ENCODE measurements at places on chromosomes 5 and 9.

DNA sequence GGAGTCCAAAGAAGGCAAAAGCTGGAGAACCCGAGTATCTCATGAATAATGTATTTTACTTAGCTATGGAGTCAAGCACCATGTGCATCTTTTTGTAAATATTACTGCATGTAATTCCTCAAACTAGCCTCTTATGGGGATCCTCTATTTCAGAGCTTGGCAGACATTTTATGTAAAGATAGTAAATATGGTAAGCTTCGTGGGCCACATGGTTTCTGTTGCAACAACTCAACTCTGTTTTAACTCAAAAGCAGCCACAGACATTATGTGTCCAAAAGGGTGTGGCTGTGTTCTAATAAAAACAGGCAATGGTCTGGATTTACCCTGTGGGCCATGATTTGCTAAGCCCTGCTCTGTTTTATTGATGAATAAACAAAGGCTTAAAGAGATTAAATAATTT, 17.3 kb downstream of the DAPK1 start:
- no peak for DNase-seq

- DNase-seq = no peak
Measured at GRCh38 chr9:130239741-130240241, 25.8 kb upstream of the HMCN2 start.

- no peak for DNase-seq
Measured at GRCh38 chr5:11432116-11432515, 472.1 kb downstream of the CTNND2 start.

GRCh38 chr9:108057421-108058134, 568.0 kb upstream of the KLF4 start:
- no peak for DNase-seq

DNA sequence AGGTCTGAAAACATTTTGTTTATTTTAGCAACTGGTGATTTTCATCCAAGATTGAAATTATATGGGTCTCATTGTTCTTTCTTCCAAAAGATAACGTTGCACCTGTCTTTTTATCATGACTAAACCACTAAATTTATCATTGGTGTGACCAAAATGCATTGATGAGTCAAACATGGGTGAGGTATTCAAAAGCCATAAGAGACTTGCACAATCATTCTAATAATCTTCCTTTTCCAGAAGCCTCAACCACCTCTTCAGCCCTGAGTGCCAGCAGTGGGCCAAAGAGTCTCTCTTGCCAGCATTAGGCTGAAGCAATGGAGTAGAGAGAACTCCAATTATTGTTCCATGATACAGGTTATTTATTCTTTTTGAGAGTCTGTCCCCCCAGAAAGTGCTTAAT, 198.9 kb downstream of the LURAP1L start:
- DNase-seq = no peak

DNA sequence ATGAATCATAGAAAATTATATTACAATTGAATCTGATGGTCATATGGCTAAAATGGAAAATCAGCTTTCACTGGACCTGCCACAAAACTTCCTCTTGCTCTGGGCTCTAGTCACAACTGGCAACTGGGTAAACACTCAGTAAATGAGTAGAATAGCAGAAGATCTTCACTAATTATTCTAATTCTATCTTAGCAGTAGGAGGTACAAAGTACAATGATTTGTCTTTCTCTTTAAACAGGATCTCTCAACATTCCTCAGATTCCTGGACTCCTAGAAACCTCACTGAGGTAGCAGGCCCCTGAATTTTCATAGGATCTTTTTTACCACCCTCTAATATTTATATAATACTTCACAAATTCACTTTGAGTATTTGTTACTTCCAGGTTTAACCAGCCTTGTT, 239.9 kb upstream of the SMARCA2 start:
- no peak for DNase-seq

DNA sequence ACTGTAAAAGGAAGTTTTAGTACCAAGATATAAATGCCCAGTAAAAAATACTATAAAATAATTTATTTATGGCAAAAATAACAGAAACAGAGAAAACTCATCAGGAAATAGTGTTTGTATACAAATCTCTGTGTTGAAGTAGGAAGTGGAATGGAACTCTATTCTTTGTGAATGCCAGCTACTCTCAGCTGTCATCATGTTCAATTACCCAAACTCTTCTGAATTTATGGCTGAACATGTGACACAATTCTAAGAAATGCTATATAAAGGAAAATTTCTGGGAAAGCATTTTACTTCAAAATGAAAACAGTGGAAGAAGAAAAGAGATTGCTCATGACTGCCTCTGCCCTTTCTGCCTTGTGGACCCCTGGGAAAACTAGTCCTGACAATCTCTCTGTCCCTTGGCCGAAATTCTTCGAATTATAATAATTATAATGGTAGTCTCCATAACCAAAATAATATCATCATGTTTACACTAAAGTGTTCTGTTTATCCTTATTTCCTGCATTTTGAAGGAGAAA, 522.3 kb upstream of the ST8SIA4 start:
- DNase-seq = no peak

GRCh38 chr9:130354806-130355205, 89.2 kb downstream of the HMCN2 start:
- no peak for DNase-seq

- no peak for DNase-seq
Measured at GRCh38 chr9:120303519-120303918, 276.4 kb downstream of the CDK5RAP2 start.

Data from NCI-H1092 treated with DMSO at 0.1 percent for 48 hours (cell line).